ENCODE measurements at places on chromosomes 16 and 17. TPM values are rescaled to one million over a fixed set of nuclear protein-coding genes. Genes with fewer than 3 reads are reported as not detected.

Gene ODAD4
- 7.8 TPM for polyA plus RNA-seq

DNA sequence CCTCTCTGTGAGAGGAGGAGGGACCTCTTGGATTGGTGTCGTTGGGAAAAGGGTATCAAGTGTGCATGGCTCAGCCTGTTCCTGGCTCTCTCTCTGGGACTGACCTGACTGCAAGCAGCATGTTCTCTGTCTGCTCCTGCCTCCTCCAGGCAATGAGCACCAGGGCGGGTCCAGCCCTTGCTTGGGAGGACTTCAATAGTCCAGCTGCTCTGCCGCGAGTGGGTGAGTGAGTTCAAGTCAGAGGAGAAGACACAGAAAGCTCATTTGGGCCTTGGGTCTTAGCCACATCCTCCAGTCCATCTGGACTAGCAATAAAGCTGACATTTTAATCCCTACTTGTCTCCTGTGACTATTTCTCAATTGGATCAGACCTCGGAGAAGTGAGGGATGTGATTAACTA, 25.2 kb upstream of the TNS4 start:
- DNase-seq: peak; percentile 35

DNA sequence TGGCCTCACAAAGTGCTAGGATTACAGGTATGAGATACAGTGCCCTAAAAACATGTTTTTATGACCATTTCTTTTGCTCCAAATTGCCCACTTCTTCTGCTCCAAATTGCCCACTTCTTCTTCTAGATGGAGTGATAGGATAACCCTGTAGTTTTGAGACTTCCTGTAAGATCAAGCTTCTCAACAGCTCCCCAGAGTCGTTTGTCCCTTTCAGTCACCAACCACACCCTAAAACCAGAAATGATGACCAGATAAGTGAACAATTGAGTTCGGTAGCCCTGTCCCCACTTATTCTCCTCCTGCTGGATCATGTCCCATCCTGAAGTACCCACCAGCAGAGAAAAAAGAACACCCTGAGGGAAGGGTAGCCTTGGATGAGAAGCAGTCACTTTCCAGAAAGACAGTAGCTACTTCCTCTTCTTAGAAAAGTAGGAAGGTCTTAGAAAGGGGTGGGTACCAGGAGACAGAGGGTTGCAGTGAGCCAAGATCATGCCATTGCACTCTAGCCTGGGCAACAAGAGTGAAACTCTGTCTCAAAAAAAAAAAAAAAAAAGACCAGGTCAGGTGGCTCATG, 2.5 kb downstream of the ODAD4 start:
- DNase-seq: no peak

GRCh38 chr16:89545831-89546574, 14.5 kb upstream of the RPL13 start:
- DNase-seq: peak; percentile 69

Gene DNAH9
- 8.3 TPM for polyA plus RNA-seq

GRCh38 chr17:55722742-55723487, at the start of gene TMEM100:
Gene TMEM100, minus strand, starts transcription at chr17:55722864. Its CDS starts 1,794 bp downstream, at chr17:55721070.
- DNase-seq: peak; percentile 68

Gene SLC12A3
- 0.18 TPM for polyA plus RNA-seq

DNA sequence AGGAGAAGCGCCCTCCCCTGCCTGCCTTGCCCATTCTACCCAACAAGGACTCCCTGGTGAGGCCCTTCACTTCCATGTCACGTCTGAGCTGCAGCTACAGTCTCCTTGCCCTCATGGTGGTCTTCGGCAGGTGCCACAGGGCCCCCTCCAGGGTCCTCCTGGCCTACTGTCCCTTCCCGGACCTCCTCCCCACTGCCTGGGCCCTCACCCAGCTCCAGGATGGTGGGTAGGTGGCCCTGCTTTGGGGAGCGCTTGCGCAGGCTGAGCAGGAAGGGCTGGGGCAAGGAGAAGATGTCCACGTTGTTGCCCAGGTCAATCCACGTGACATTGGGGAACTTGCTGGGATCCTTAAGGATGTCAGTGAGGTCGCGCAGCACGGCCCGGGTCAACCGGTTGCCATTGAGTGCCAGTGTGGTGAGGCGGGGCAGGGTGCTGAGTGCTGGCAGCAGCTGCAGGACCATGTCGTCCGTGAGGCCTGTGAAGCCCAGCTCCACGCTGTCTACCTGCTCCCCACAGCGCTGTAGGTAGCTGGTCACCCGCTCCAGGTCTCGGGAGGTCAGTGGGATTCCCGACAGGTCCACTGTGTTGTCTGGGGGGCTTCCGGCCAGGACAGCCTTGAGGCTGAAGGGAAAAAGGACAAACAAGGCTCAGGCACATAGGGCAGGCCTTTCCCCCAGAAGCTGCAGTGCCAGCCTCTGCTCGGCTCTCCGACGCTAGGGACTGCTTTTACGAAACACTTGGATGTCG, 28.3 kb downstream of the TRPV2 start:
- DNase-seq: no peak

Gene FKBP10
- polyA plus RNA-seq: 146 TPM

- DNase-seq: no peak
Measured at GRCh38 chr16:51382211-51382610, 231.1 kb upstream of the SALL1 start.

GRCh38 chr17:39096508-39097149, 54.8 kb downstream of the PLXDC1 start:
- DNase-seq: no peak

Gene ACSM3
- polyA plus RNA-seq: 75.9 TPM

DNA sequence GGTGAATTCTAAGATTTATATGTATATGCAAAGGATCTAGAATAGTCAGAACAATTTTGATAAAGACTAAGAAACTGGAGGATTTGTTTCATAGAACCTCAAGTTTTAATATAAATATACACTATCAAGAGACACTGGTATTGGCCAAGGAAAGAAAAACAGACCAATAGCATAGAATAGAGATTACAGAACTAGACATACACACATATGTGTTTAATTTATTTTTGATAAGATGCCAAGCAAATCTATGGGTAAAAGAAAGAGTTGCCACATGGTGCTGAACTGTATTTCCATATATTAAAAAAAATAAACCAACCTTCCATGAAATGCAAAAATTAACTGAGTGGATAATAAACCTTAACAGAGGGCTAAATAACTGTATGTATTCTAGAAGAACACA, 27.9 kb upstream of the LRRC37A3 start:
- no peak for DNase-seq

Gene ABCC11
- 0.11 TPM for polyA plus RNA-seq

DNA sequence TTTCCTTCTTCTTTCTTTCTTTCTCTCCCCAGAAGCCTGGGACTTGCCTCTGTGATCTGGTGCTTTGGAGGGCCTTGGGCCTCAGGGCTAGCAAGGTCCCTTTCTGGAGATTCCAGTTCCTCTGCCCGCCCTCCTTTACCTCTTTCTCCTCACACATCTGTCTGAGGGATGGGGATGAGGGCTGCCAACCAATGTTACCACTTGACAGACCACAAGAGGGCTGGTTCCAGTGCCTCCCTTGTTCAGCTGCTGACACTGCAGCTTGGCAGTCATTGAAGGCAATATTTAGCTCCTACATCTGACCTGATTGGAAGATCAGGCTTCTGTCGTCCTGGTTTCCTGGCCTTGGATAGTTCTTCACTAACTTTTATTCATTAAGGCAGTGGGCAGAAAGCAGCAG, 3.6 kb upstream of the ZNF652 start:
- no peak for DNase-seq

GRCh38 chr16:19994466-19995170, 79.1 kb downstream of the GPR139 start:
- no peak for DNase-seq

DNA sequence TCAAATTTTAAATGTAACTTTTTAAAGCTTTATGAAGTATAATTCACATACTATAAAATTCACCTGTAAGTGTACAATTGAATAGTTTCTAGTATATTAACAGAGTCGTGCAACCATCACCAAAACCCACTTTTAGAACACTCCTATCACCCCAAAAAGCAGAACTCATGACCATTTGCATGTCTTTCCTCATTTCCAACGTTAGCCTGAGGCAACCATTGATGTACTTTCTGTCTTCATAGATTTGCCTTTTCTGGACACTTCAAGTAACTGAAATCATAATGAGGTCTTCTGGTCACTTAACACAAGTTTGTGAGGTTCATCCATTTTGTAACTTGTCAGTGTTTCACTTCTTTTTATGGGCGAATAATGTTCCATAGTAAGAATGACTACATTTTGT, 33.2 kb downstream of the METTL16 start:
- DNase-seq: no peak

Gene CDH15
- polyA plus RNA-seq: 0.46 TPM

Gene ACSM2A
- polyA plus RNA-seq: 0.37 TPM

GRCh38 chr17:74513987-74514631, 17.2 kb downstream of the CD300LB start:
- no peak for DNase-seq

Gene PIP4K2B
- 84.8 TPM for polyA plus RNA-seq

GRCh38 chr17:17146786-17147406, 59.2 kb downstream of the PLD6 start:
- peak; percentile 69 for DNase-seq

All from left lung (tissue), 14 donors.